Activated CD4-positive, alpha-beta T cell treated with anti-CD3 and anti-CD28 coated beads, Interleukin-2, amount 50 U/mL, for 48 hours (primary cell): ENCODE measurements at places on chromosomes 12 and 14.

GRCh38 chr14:32666308-32666707 lies 272.4 kb upstream of the NPAS3 start:
- no peak for DNase-seq

- no peak for DNase-seq
Observed at GRCh38 chr12:43329375-43329774, 222.6 kb downstream of the ADAMTS20 start.

DNA sequence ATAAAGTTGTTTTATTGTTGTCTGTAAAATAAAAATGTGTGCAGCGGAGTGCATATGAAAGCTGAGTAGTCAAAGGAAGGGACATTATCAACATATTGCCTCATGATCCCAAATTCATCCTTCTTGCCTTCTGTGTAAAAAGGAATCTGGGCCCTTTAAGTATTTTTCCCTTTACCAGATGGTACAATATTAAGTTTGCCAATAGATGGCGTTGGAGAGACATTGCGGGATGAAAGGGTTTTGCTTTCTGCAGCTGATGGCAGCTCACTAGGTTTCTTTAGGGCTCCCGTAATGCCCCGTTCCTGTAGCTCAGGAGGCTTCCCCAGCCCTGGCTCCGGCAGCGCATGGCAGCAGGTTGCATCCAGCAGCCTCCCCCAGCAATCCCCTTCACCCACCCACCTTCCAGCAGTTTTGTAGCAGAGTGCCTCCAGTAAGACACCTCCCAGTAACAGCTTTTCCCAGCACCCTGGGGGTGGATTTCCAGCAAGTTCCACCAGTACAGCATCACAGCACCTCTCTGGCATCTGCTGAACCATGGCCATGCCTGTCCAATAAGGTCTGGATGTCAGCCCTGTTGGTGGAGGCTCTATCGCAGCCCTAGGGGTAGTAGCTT lies 354.4 kb downstream of the MED13L start:
- no peak for DNase-seq

DNA sequence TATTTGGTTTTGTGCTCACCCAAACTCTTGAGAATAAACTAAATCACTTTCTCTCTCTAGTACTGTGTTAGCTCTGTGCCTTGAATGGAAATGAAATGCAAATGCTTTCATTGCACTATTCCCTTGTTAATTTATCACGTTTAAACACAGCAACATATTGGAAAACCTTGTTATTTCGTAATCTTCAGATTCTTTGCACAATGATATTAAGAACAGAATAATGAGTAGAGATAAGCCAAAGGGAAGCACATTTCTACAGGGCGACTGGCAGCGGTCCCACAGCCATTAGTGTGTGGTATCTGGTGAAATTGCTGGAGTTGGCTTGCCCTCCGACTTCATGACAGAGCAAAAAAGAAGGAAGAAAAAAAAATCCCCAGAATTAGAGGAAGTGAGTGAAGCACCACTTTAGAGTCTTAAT lies 166.1 kb upstream of the E2F7 start:
- DNase-seq = no peak

DNA sequence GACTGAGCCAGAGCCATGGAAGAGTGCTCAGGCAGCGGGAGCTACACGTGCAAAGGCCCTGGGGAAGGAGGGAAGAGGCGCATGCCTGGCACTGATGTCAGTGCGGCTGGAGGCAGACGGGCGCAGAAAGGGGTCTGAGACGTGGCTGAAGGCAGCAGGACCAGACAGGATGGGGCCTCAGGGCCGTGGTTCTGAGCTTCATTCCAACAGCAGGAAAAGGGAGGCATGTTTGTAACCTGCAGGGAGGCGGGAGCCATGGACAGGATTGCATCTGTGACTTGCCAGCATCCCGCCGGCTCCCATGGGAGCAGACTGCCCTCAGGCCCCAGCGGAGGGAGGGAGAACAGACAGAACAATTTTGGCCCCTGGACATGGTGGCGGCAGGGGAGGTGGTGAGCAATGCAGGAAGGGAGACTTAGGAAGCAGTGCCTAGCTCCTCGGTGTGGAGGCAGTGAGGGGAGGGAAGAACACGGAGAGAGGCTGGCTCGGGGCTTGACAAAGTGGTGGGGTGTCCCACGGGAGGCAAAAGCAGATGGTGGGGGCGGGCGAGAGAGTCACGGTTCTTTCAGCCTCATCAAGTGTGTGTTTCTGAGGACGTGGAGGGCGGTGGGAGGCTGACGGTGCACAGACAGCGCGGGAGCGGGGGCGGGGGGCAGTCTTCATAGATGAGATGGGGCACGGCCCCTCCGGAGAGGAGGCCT lies 33.3 kb upstream of the INF2 start:
- DNase-seq = no peak

- peak; percentile 22 for DNase-seq
Observed at GRCh38 chr12:52585946-52586345, 12.3 kb upstream of the KRT74 start.

- DNase-seq = no peak
Observed at GRCh38 chr12:68303850-68304249, 28.3 kb downstream of the MDM1 start.

- no peak for DNase-seq
Observed at GRCh38 chr14:97747316-97747715, 950.1 kb downstream of the VRK1 start.

- no peak for DNase-seq
Observed at GRCh38 chr12:101570047-101570446, 24.7 kb upstream of the MYBPC1 start.

DNA sequence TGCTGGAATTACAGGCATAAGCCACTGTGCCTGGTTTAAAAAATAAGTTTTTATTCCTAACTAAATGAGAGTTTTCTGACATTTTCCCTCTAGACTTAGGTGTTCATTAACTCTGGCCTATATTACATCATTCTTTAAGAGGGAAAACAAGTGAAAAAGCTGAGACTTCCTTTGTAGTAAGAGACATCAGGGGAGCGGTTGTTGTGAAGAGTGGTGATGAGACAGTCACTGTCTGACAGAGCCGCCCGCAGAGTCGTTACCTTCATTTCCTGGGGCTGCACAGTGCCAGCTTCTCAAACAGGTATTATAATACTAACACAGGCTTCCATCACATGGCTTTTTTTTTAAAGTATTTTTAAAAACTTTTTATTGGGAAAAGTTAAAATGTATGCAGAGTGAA lies 19.7 kb upstream of the TDRD9 start:
- DNase-seq = no peak

- DNase-seq = no peak
Observed at GRCh38 chr14:37411079-37411735, 183.8 kb downstream of the FOXA1 start.

DNA sequence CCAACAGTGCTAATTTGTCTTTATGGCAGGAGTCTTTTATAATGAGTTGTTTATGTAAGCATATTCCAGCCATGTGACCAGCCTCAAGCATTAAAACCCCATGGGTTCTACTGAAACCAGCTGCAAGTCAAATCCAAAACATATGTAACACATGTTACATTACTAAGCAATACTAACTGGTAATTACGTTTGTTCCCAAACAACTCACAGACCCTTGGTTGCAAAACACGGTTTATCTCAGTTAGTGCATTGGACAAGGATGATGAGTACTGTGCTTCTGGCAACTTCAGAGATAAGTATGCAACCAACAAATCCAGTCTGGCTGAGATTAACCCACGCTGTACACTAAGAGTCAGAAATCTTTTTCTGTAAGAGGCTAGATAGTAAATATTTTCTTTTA lies 110.1 kb upstream of the FAR2 start:
- DNase-seq = no peak

DNA sequence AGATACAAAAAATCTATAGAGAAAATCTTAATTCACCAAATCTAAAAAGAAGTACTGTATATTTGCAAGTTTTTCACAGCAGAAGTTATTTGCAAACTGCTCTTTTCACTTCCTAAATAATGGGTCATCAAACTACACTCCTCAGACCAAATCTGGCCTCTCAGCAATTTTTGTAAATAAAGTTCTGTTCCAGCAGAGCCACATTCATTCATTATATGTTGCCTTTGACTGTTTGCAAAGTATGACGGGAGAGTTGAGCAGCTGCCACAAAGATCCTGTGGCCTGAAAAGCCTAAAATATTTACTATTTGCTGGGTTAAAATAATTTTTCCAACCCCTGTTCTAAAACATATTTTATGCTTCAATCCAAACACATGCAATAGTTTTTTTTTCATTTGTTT lies 1222.3 kb upstream of the SEL1L start:
- no peak for DNase-seq

- DNase-seq = peak; percentile 25
Observed at GRCh38 chr14:35286003-35286600, 6.1 kb upstream of the PSMA6 start.

DNA sequence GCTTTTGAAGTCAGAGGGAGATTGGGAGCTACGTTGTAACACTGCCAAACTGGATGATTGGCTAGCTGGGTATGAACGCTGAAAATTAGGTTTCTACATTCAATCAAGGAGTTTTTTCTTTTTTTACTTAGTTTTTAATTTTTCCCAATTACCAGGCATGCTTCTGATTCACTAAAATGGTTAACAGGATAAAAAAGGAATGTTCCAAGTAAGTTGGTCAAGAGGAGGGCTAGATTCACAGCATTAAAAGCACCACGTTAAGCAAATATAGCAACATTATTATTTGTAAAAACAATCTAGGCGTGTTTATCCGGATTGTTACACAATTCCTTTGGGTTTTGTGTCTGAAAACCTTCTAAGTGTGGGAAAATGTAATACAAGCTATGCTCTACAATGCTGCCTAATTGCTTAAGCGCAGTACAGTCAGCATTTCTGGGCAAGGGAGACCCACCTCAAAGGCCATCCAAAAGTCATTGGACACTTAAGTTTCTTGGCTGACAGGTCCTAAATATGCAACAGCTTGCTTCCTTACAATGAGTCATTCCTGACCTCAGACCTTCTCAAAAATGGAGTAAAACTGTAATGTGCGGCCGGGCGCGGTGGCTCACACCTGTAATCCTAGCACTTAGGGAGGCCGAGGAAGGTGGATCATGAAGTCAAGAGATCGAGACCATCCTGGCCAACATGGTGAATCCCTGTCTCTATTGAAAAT lies 1.2 kb downstream of the RPLP0 start:
- peak; percentile 64 for DNase-seq

DNA sequence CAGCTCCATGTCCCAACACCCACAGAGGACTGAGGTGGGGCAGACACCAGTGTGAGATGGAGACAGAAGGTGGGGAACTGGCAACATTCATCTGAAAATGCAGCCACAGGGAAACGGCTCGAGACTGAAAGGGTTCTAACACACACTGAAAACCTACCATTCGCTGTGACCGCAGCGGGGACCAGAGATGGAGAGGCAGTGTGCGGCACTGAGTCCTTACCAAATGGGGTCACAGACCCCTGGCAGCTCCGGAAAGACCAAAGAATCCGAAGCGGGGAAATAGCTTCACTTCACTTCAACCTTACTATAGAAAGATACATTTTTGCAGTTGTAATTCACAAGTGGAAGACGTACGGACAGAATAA lies 9.6 kb downstream of the BAG5 start:
- no peak for DNase-seq

GRCh38 chr12:29228474-29229157 lies 79.5 kb downstream of the FAR2 start:
- DNase-seq = no peak

DNA sequence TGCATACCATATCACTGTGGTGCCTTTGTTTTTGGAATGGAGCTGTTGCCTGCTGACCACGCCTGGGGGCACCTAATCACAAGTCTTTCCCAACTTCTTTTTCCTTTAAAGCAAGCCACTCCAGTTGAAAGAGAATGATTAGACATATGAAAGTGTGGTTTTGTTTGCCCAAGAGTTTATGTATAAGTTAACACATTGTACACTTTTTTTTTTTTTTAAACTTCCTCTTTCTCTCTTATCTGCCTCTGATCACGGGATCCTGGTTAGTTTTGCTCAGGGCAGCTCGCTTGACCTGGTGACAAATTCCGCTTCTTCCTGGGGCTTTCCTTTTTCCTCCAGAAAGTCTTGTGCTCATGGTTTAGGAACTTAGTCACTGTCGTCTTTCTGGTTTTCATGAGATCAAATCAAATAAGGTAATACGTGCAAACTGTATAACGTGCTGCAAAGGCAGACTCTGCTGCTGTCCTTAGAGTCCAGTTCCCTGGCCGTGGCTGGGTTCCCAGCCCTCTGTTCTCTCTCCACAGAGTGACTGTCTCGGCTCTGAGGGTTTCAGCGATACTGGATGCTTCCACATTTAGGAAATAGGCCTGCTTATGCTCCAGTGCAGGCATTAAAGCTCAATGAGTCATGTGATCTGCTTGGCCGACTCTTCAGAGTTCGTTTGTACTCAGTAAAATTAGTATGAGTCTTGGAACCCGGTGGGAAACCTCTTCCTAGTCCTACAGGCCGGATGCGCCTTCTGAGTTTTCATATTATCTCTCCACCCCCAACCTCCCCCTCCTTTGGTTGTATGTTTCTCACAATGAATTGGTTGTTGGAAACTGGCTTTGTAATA lies 15.2 kb downstream of the RASSF3 start:
- DNase-seq = peak; percentile 29

DNA sequence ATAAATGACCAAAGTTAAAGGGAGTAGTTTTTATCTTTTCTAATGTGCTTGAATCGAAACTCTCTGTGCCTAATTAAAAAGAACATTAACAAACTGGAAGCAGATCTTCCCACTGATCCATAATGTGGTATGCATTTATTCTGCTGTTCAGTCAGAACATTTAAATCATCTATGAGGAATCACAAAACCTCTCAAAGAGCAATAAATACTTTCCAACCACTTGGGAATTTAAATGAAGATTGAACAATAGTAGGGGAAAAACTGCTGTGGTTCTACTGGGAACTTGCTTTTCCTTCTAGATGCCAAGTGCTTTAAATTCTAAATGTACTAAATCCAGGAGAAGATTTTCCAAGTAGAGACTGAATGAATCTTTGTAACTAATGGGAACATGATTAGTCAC lies 12.3 kb upstream of the CHPT1 start:
- DNase-seq = no peak

GRCh38 chr12:57604454-57604991 lies at the start of gene DTX3:
DTX3 (plus strand) TSS chr12:57604824; CDS start chr12:57606518, 1,694 bp downstream.
- DNase-seq = peak; percentile 53

- DNase-seq = no peak
Observed at GRCh38 chr12:50542448-50542847, 37.7 kb downstream of the DIP2B start.

DNA sequence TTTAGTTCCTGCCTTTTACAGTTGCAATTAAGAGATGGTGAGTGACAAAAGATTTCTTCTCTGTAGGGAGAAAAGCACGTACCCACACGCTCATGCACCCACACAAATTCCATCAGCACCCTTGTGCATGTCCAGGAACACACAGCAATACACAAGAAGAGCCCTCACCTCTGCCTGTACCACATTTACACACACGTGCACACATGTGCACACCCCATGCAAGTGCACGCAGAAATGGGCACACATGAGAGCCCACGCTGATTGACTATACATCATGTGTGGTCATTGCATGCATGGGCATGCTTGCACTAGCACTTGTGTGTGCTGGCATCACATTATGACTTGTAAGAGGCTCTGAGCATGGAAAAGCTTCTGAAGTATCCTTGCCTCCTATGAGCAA lies 70.5 kb downstream of the SERPINA3 start:
- no peak for DNase-seq
